A549 (cell line): ENCODE measurements at places on chromosomes 4 and X. TPM values are rescaled to one million over a fixed set of nuclear protein-coding genes. Genes with fewer than 3 reads are reported as not detected.

FNIP2 gene
- polyA plus RNA-seq: 1.8 to 2.3 TPM (median 2.0 TPM) in 3 replicates

IL3RA gene
- polyA plus RNA-seq: 0.05 to 0.12 TPM in 2 of 3 replicates, not detected in the other

NEUROG2 gene
- polyA plus RNA-seq: not detected in 3 replicates

NCAPG gene
- polyA plus RNA-seq: 23.7 to 27.5 TPM (median 23.9 TPM) in 3 replicates

SNX12 gene
- polyA plus RNA-seq: 71.6 to 78.5 TPM (median 78.4 TPM) in 3 replicates

FMR1 gene
- 31.0 to 36.0 TPM (median 32.6 TPM) in 3 replicates for polyA plus RNA-seq

SLC38A5 gene
- 0.36 to 0.44 TPM (median 0.41 TPM) in 3 replicates for polyA plus RNA-seq

GABRB1 gene
- not detected in 3 replicates for polyA plus RNA-seq

CT45A10 gene
- not detected in 3 replicates for polyA plus RNA-seq

KLF8 gene
- polyA plus RNA-seq: 0.01 to 0.06 TPM in 2 of 3 replicates, not detected in the other

CPZ gene
- 0.09 to 0.33 TPM (median 0.21 TPM) in 3 replicates for polyA plus RNA-seq

SUPT20HL1 gene
- not detected in 3 replicates for polyA plus RNA-seq

HTT-AS gene
- polyA plus RNA-seq: not detected in 3 replicates

CISD2 gene
- 44.9 to 49.9 TPM (median 48.6 TPM) in 3 replicates for polyA plus RNA-seq

RNF212 gene
- 2.1 to 3.9 TPM (median 3.0 TPM) in 3 replicates for polyA plus RNA-seq

STK26 gene
- polyA plus RNA-seq: 10.0 to 11.5 TPM (median 11.3 TPM) in 3 replicates

HERC5 gene
- 4.1 to 4.4 TPM (median 4.3 TPM) in 3 replicates for polyA plus RNA-seq

GCNA gene
- polyA plus RNA-seq: 1.4 to 1.6 TPM (median 1.6 TPM) in 3 replicates

GNRHR gene
- not detected in 3 replicates for polyA plus RNA-seq

ARMCX1 gene
- 0.29 to 0.48 TPM (median 0.40 TPM) in 3 replicates for polyA plus RNA-seq

HHIP gene
- 0.45 to 1.2 TPM (median 1.0 TPM) in 3 replicates for polyA plus RNA-seq

CDK16 gene
- polyA plus RNA-seq: 101 to 115 TPM (median 105 TPM) in 3 replicates

BEX5 gene
- polyA plus RNA-seq: not detected in 3 replicates

KIT gene
- not detected in 3 replicates for polyA plus RNA-seq

MAB21L2 gene
- not detected in 3 replicates for polyA plus RNA-seq

MTTP gene
- polyA plus RNA-seq: 0.03 TPM in 1 of 3 replicates, not detected in the others

TCEAL7 gene
- not detected in 3 replicates for polyA plus RNA-seq

TLR3 gene
- polyA plus RNA-seq: 0.09 to 0.29 TPM (median 0.16 TPM) in 3 replicates

TEX13C gene
- not detected in 3 replicates for polyA plus RNA-seq
